Osteocyte (in vitro differentiated cells): ENCODE measurements at places on chromosomes 11 and 22. TPM values are rescaled to one million over a fixed set of nuclear protein-coding genes. Genes with fewer than 3 reads are reported as not detected.

- H3K36me3 ChIP-seq, result peaks cover 2% of the 10 kb centered on the region
- H3K27ac ChIP-seq, result no peak overlapping the region
- DNase-seq, result no peak
- no peak overlapping the region for H3K4me3 ChIP-seq
- H3K4me1 ChIP-seq, result peaks cover 35% of the 10 kb centered on the region
- no peaks in the 10 kb centered on the region for H3K27me3 ChIP-seq
These were observed 70.5 kb downstream of the AMBRA1 start for GRCh38 chr11:46523290-46523689.

DNA sequence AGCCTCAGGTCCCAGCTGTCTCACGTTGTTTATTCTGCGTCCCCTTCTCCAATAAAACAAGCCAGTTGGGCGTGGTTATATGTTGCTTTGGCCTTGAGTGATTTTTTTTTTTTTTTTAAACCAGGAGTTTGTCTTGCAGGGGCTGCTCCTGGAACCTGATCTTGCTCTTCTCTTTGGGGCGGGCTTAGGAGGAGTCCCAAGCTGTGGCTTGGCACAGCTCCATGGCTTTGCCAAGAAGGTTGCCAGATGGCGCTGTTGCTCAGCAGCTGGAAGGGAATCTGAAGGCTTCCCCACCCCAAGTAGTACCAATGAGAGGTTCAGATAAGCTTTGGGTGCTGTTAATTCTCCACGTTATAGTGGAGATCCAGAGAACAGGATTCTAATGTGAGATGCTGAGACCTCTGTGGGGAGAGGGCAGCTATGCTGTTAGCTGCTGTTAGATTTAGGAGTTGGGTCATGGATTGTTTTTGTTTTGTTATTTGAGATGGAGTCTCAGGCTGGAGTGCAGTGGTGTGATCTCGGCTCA, 2.0 kb upstream of the FERMT3 start:
- no peak overlapping the region for H3K4me3 ChIP-seq
- DNase-seq, result peak; percentile 93
- H3K4me1 ChIP-seq, result peaks cover 17% of the 10 kb centered on the region

PHF21B gene
- total RNA-seq, result 0.54 TPM in 1 of 2 replicates, not detected in the other

GRCh38 chr11:15912291-15912690, 444.1 kb downstream of the SOX6 start:
- H3K36me3 ChIP-seq, result no peaks in the 10 kb centered on the region
- DNase-seq, result no peak
- H3K4me1 ChIP-seq, result peaks cover 15% of the 10 kb centered on the region
- no peak overlapping the region for H3K27ac ChIP-seq
- H3K4me3 ChIP-seq, result no peak overlapping the region

- H3K27ac ChIP-seq, result no peak overlapping the region
- H3K4me1 ChIP-seq, result no peaks in the 10 kb centered on the region
- H3K36me3 ChIP-seq, result no peaks in the 10 kb centered on the region
- H3K27me3 ChIP-seq, result peaks cover 26% of the 10 kb centered on the region
- H3K4me3 ChIP-seq, result no peak overlapping the region
These were observed 1110.9 kb upstream of the CNTN5 start for GRCh38 chr11:97909614-97910399.

- H3K36me3 ChIP-seq, result no peaks in the 10 kb centered on the region
- peaks cover 36% of the 10 kb centered on the region for H3K4me1 ChIP-seq
These were observed 162.2 kb downstream of the ARHGAP42 start for GRCh38 chr11:100849009-100849900.

DNA sequence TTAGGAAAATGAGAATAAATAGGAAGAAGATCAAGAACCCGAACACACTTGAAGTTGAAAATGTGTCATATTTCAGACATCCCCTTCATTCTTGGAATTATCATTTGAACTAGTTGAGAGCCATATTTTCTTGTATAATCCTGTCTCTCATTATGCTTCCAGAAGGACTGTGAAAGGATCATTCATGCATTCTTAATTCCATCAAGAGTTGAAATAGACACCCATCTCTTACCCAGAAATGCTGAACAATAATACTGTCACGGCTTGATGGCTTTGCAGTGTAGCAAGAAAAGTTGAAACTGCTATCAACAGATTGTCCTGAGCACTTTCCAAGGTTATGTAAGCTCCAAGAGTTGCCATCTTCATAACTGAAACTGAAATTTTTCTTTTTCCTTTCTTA, 79.7 kb downstream of the ARHGAP42 start:
- H3K36me3 ChIP-seq, result peaks cover 6% of the 10 kb centered on the region
- H3K4me3 ChIP-seq, result no peak overlapping the region
- H3K4me1 ChIP-seq, result peaks cover 17% of the 10 kb centered on the region
- no peak overlapping the region for H3K27ac ChIP-seq
- DNase-seq, result no peak
- H3K27me3 ChIP-seq, result no peaks in the 10 kb centered on the region

DNA sequence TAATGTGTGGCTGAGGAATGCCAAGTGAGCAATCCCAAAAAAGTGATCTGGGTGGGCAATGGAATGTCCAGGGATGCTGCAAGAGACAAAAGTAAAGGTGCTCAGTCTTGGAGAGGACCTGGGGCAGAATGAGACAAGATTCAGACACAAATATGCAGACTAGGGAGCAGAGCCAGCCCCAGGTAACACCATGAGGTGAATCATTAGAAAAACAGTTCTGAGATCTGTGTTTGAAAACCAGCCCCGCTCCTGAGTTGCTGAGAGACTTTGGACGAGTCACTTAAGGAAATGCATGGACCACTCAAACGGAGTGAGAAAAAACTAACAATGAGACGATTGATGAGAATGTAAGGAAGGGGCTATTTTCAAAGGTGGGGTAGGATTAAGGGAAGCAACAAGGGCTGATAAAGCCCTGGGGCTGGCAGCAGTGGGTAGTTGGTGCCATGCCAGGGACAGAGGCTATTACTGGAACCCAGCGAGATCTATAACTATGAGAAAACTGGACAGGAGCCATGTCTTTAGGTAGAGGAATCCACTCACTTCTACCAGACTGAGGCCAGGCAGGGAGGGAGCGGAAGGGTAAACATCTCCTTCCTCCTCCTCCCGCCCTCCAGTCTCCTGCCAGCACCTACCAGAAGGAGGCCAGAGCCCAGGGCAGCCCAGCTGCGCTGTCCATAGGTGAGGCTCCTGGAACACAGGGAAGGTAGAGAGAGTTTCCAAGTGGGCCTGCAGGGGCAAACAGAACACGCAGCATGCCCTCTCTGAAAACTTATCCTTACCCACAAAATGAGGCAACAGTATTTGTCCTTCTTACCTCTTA, 130.4 kb upstream of the TEAD1 start:
- no peak overlapping the region for H3K27ac ChIP-seq
- H3K36me3 ChIP-seq, result no peaks in the 10 kb centered on the region
- H3K27me3 ChIP-seq, result no peaks in the 10 kb centered on the region
- peaks cover 44% of the 10 kb centered on the region for H3K4me1 ChIP-seq
- peak; percentile 67 for DNase-seq

GRCh38 chr22:38611559-38611958, 41.6 kb upstream of the DMC1 start:
- H3K27me3 ChIP-seq, result no peaks in the 10 kb centered on the region
- H3K4me3 ChIP-seq, result no peak overlapping the region

DNA sequence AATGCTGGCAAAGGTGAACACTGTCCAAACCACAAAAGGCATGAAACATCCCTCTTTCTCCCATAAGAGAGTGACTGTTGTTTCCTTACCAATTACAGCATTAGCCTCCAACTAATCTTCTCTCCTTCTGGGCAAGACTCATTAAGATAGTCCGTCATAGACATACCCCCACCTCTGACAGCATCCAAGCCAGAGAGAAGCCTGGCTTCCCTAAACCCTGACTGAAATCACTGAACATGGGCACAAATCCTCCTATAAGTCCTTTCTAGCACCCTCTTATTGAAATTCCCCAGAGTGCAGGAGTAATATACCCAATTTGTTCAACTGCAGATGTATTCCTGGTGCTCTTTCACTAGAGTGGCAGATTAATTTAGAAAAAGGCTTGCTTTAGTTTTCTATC, 1.7 kb upstream of the RNASEH2C start:
- no peak overlapping the region for H3K27ac ChIP-seq
- H3K27me3 ChIP-seq, result peaks cover 1% of the 10 kb centered on the region
- H3K4me1 ChIP-seq, result peaks cover 26% of the 10 kb centered on the region
- H3K36me3 ChIP-seq, result peaks cover 11% of the 10 kb centered on the region

DNA sequence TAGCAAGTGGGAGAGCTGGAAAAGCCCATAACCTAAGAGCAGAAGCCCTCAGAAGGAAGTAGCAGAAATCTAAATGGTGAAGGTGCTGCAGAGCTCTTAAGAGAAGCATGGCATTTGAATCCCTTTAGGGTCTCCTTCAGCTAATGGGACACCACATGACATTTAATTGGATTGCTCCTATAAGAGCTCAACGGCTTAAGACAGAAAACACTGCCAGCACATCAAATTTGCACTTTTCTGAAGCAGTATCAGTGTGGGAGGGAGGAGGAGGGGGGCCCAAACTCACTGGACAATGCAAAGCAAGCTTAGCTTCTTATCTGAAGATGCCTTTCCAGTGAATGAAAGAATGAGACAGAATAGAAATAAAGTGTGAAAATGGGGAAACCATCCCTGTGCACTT, 287.9 kb upstream of the MTNR1B start:
- H3K27me3 ChIP-seq, result no peaks in the 10 kb centered on the region
- no peak for DNase-seq
- no peak overlapping the region for H3K27ac ChIP-seq
- H3K4me3 ChIP-seq, result no peak overlapping the region
- no peaks in the 10 kb centered on the region for H3K4me1 ChIP-seq
